Globus pallidus (tissue), 1 donor: ENCODE measurements at places on chromosomes 12 and 14.
A peak's percentile ranks its signal among the peaks of the same experiment; 100 is the strongest.

DNA sequence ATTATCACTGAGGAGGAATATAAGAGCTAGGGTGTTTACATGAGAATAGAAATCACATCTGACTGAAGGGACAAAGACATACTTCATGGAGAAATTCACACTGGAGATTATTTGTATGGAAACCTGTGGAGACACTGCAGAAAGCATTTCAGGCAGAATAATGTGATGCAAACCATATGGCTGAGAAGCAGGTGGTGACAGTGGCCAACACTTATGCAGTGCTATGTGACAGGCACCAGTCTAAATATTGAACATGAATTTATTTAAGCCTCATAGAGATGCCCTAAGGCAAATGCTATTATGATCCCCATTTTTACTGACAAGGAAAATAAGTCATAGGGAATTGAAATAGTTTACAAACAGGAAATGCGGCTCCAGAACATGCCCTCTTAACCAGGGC lies 16.2 kb downstream of the ALG10B start:
- no peak for DNase-seq

GRCh38 chr12:116325336-116325664 lies 47.8 kb upstream of the MED13L start:
- no peak for DNase-seq

DNA sequence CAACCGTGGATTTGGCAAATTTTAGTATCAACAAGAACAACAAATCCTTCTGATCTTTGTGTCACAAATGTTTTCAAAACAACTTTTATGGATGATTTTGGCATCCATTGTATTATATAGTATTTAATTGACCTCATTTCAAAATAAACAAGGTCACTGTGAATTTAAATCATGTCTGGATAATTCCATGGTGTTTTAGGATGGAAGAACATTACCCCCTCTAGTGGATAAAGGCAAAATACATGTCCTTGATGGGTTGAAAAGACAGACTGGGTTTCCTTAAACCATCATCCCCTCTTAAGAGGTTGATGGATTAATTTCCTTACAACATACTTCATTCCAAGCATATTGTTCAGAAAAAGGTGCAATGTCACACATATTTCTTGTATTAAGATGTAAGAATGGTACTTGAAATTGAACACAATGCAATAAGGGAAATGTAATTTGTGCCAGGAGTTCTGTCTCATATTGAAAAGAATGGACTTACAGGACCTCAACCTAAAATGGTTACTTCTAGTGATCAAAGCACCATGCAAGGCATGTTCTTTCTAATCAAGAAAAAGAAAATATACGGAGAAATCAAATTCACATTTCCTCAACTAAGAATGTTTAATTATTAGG lies 352.0 kb downstream of the BCAT1 start:
- peak; percentile 19 for DNase-seq

GRCh38 chr14:89418452-89418851 lies 1.4 kb upstream of the FOXN3 start:
- DNase-seq = no peak

DNA sequence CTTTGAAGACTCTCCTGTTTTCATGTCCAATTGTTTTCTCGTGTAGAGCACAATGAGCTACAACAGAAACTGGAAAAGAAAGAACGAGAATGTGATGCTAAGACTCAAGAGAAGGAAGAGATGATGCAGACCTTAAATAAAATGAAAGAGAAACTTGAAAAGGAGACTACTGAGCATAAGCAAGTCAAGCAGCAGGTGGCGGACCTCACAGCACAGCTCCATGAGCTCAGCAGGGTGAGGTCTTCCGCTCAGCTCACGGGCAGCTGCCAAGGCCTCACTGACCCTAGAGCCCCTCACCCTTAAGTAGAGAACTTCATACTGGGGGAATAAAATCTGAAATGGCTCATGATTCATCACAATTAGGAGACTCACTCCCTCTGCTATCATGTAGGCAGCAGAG lies 134.7 kb downstream of the GPR135 start:
- no peak for DNase-seq

DNA sequence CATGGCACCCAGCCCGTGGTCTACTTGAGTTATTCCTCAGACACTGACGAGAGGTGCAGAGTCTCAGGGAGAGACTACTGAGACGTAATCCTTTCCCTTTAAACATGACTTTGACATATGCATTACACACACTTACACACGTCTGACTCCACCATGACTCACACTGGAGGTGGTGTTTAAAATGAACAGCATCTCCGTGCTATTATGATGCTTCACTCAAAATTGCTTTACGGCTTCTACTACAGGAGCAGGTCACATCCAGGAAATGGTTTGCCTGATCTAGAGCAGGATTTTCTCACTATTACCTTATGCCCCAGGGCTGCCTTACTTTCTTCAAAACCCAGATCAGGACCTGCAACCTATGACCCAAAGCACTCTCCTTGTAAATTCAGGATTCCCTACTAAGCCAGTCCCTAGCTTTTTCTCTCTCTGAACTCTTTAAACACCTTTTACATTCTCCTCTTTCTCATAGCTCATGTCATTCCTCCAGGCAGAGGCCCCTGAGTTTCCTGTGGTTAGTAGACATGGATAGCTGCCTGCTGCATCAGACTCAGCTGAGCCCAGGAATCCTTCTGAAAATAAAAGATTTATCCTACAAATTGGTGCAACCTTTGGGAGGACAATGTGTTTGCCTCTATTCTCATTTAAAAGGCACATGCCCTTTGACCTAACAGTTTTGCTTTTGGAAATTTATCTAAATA lies 31.2 kb downstream of the TMCC3 start:
- DNase-seq = no peak

DNA sequence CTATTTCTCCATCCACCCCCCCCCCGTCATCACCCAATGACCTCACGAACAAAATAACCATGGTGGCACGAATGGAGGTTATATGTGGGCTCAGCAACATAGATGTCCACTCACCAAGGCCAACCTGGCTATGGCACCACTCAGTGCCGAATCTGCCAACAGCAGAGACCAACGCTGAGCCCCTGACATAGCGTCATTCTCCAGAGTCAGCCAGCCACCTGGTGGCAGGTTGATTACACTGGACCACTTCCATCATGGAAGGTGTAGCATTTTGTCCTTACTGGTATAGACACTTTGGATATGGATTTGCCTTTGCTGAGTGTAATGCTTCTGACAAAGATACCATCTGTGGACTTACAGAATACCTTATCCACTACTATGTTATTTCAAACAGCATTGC lies 24.2 kb upstream of the DYRK2 start:
- no peak for DNase-seq

DNA sequence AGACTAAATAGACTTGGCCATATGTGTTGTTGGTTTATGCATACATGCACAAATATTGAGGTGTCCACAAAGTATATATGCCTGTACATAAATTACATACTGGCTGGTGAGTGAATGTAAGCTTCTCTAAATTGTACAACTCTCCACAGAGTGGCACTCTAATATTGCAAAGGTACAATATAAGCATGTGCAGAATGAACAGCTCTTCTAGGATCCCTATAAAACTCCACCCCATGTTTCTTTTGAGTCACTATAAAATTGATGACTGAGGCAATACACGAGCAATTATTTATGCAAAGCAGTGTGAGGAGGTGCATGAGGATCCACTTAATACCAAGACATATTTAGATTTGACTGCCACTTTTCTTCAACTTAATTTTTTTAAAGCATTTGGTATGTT lies 172.2 kb downstream of the NAV3 start:
- no peak for DNase-seq

DNA sequence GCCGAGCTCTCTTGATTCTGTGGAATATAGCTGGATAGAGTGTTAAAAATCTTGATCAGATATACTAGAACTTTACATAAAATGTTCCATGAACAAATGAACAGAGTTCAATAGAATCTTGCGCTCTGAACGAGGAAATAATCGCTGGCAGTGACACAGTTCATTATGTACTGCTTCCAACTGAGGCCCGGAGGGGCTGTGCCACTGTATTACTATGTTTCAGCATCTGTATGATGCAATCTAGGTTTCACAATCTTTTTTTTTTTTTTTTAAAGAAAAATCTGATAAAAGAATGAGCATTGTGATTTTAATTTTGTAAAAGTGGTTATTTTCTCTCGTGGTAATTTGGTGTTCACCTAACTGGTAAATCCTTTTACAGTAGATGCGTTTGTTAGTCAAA lies 77.2 kb downstream of the FERMT2 start:
- DNase-seq = no peak

GRCh38 chr12:113306382-113306781 lies 28.5 kb downstream of the SLC8B1 start:
- DNase-seq = no peak

DNA sequence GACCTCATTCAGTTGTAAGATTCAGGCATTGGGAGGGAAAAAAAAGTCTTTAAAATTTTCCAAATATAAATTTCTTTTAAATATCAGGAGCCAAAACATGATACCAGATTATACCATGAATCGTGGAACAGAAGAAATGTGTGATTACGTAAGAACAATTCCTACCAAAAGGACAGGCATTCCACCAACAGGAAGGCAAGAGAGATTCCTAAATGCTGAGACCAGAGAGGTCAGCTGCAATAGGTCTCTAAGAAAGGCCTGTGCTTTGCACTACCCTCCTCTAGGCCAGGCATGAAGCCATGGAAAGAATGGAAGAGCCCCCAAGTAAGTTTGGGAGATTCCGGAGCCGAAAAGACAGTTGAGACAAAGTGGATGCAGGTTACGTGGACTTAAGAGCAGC lies 83.7 kb downstream of the PTGER2 start:
- no peak for DNase-seq

GRCh38 chr12:3203713-3204112 lies 126.5 kb downstream of the TSPAN9 start:
- DNase-seq = no peak

GRCh38 chr12:12898136-12898717 lies 6.9 kb downstream of the GPRC5A start:
- no peak for DNase-seq

- no peak for DNase-seq
These were observed 35.4 kb downstream of the SLC11A2 start for GRCh38 chr12:50990791-50991190.

DNA sequence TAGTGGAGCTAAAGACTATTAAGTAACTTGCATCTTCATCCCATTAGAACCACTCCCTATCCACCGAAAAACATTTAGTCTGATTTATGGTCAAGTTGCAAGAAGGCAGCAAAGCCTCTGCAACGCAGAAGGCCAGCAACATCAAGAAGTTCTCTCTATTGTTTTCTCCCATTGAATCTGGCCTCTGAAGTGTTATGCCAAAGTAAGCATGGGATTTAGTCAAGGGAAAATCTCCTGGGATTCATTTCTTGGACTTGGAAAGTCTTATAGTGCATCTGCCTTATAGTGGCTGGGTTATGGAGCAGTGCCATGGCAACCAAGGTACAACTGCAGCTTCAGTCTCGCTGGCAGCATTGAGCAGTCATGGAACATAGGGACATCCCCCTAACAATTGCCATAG lies 87.7 kb upstream of the KRR1 start:
- DNase-seq = no peak

GRCh38 chr12:15979096-15980092 lies 68.3 kb downstream of the DERA start:
- DNase-seq = no peak
